ENCODE measurements at places on chromosomes 5 and 9.

GRCh38 chr9:134722120-134722701, 80.6 kb downstream of the COL5A1 start:
- DNase-seq: no peak

GRCh38 chr5:179255527-179256327, 89.5 kb downstream of the ADAMTS2 start:
- DNase-seq: no peak

DNA sequence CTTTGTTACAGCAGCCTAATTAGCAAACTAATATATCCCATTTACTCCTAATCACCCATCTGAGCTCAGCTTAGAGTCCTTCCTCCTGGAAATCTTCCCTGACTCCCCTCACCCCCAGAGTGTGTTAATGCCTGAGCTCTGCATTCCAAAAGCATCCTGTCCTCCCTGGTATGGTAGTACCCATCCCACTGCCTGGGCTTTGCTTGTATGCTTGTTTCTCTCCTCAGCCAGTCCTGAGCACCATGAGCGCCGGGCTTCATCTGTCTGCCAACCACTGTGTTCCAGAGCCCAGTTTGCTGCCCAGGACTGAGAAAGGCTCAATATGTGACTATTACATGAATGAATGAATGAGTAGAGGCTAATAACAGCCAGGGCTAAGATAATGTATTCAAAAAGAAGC, 272.4 kb downstream of the CDK5RAP2 start:
- no peak for DNase-seq

- no peak for DNase-seq
Observed at GRCh38 chr9:127971357-127972235, 9.2 kb downstream of the EEIG1 start.

- DNase-seq: no peak
Observed at GRCh38 chr5:173247041-173247440, 12.0 kb upstream of the NKX2-5 start.

GRCh38 chr5:104913841-104914281, 1351.3 kb upstream of the NUDT12 start:
- DNase-seq: no peak

DNA sequence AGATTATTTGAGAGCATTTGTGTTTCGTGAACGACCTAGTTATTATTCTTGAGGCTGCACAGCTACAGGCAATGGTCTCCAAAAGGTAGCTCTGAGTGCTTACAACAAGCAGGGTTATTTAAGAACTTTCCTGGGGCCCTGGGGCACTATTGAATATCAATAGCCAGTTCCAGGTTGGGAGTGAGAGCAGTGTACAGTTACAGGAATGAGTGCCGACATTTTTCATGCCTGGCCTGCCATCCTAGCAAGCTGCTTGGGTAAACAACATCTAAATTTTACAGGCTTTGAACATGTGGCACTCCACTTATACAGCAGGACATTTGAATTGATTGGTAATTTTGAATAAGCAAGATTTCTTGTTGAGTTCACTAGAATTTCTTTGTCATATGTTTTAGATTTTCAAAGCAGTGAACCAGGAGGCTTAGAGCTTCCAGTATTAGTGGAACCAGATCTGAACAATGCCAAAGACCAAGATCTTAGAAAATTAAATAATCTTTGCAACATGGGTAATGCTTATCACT, 171.9 kb upstream of the GDNF start:
- no peak for DNase-seq

DNA sequence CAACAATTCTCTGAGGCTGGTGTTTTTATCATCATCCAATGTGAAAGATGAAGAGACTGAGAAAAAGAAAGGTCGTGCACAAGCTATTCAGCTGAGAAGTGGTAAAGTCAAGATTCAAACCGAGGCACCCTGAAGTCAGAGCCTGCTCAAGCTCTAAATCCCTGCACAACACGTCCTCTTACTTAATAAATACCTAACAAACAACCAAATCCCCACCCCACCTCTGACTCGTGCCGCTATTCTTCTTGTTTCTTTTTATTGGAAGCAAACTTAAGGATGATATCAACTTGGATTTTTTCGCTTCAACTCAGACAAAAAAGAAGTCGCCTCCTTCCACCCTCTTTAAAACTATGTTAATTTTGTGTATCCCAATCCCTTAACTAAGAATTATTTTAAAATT, 140.2 kb downstream of the CEP120 start:
- DNase-seq: no peak

- DNase-seq: no peak
Observed at GRCh38 chr5:16260000-16260399, 80.4 kb upstream of the MARCHF11 start.

DNA sequence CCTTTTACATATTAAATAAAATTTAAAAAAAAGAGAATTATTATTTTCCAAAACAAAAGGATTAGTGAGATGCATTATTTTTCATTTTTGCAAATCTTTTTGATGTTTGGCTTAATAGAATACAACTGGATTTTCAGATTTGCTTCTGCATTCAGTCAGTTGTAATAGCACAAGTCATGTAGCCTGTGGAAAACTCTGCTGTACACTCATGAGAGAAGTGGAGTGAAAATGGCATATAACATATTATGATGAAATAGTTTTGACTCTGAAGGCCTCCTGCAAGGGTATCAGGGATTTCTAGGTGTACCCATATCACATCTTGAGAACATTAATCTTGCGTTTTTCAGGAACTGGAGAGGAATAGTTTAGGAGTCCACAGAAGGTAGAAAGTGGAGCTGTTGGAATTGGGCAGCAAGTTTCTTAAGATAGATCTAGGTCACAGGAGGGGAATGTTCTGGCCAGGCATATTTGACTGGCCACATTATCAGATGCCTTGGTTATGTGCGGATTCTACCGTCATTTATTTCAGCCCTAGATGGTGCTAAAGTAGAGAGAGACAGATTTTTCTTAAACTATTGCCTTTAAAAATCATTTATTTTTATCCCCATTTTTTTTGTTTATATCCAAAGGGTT, 16.4 kb downstream of the LNPEP start:
- DNase-seq: no peak

DNA sequence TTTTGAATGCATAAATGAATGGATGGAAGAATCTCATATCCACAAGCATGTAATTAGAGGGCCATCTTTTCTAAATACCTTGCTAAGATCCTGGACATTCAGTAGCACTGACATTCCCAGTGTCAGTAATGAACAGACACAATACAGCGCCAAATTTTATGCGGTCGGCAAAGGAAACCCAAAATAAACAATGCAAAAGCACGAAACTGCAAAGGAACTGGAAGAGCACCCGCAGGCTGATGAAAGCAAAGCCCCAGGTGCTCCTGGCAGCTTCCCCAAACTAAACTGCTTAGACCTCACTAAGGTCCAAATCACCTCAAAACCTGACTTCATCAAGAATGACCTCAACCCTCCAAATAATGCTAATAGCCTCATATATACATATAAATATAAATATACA, 102.0 kb downstream of the GPR21 start:
- no peak for DNase-seq

DNA sequence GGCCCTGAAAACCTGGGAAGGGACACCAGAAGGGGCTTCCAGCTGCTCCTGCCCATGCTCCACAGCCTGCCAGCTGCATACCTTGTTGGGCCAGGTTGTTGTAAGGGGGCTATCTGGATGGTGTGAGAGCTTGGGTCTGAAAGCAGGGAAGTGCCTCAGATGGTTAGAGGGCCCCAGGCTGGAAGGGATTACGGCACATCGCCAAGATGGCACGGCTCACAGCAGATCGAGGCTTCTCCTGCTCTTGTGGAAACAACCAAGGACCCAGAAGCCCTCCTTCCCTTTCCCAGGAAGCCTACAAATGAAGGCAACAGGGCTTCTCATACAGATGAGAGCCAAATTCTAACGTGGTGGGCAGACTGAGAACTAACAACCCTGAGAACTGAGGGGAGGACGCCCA, 121.7 kb upstream of the ADCY2 start:
- DNase-seq: no peak

DNA sequence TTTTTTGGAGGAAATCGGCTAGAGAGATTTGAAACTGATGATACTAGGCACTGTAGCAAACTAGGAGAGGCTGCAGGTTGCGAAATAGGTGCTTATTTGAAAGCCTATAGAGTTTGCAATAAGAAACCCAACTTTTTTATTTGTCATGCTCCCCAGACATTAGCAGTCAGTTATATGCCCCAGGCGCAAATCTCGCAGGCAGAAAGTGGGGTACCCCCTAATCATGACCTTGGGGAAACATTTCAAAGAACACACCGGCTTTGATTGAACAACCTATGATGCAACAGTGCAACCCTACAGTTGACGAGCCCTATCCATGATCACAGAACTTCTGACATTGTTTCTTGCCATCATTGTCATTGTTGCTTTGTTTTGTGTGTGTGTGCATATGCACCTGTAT, 510.5 kb downstream of the RAB3C start:
- DNase-seq: no peak

GRCh38 chr5:59092758-59093157, 509.9 kb downstream of the RAB3C start:
- no peak for DNase-seq

DNA sequence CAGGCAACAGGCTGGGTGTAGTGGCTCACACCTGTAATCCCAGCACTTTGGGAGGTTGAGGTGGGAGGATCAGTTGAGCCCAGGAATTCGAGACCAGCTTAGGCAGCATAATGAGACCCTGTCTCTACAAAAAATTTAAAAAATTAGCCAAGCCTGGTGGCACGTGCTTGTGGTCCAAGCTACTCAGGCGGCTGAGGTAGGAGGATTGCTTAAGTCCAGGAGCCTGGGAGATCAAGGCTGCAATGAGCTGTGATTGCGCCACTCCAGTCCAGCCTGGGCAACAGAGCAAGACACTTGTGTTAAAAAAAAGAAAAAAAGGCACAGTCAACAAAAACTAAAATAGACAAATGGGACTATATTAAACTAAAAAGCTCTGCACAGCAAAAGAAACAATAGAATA, 29.3 kb downstream of the ATP6V0E1 start:
- no peak for DNase-seq

DNA sequence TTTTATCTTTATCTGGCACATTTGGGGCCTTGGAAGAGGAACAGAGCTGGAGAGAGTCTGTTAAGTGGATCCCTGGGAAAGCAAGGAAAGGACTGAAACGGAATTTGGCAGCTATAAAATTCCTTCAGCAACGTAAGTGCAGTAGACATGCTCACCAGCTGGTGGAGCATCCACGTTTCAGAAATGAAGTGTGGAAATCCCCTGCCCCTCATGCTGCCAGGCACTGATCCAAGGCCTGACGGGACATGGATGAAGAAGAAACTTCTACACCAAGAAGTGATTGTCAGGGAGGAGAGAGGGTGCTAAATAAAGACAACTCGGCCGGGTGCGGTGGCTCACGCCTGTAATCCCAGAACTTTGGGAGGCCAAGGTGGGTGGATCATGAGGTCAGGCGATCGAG, 209.3 kb downstream of the ROR2 start:
- DNase-seq: peak; percentile 68

DNA sequence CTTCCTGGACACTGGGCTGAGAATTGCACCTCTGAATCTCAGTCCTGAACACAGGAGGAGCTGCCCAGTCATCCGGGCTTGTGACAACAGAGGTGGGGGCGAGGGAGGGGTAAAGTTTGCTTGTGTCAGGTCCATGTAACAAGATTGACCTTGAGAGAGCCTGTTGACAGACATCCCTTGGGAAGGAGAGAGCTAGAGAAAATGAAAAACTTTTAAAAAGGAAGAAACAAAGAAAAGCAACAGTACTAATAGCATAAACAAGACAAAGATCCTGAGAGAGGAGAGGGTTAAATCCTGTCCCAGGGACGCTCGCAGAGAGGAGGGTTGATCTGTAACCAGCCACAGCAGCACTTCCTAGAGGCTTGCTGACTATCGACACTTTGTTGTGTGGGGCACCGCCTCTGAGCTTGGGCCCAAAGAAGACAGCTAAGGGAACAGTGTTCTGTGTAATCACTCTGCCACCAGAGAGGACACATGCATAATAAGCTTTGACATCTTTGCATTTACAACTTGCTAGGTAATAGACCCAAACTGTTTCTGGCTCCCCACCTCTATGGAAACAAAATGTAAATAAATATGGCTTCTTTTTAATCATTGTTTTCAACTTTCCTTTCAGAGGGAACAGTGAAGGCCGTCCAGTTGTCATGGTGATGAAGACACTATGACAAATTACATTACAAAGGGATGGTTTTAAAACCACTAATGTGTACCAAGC, 363.7 kb downstream of the CSNK1G3 start:
- no peak for DNase-seq

DNA sequence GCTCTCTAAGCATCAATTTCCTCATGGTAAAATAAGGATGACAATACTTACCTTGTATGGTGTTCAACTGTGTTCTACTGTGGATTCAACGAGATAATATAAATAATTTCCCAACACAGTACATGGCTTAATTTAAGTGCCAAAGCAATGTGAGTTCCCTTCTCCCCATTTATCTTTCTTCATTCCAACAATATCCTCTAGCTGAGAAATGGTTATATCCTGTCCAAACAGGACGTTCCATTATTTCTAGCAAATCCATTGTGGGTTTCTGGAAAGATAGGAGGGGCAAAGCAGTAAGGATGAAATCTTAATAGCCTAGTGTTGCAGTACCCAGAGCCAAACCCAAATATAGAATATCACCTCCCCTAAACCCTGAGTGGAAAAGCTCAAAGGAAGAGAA, 22.0 kb downstream of the ABCA1 start:
- no peak for DNase-seq

DNA sequence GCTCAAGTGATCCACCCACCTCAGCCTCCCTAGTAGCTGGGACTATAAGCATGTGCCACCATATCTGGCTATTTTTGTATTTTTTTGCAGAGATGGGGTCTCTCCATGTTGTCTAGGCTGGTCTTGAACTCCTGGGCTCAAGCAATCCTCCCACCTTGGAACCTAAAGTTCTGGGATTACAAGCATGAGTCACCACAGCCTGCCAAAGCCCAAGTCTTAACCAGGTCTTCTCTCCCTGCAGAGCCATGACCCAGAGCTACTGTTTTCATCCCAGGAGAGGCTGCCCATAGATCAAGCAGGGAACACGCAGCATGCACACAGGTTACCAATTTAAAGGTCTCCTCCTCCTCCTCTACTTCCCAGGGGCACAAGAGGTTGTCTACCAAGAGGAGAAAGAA, 29.7 kb downstream of the PCDHGC5 start:
- no peak for DNase-seq

DNA sequence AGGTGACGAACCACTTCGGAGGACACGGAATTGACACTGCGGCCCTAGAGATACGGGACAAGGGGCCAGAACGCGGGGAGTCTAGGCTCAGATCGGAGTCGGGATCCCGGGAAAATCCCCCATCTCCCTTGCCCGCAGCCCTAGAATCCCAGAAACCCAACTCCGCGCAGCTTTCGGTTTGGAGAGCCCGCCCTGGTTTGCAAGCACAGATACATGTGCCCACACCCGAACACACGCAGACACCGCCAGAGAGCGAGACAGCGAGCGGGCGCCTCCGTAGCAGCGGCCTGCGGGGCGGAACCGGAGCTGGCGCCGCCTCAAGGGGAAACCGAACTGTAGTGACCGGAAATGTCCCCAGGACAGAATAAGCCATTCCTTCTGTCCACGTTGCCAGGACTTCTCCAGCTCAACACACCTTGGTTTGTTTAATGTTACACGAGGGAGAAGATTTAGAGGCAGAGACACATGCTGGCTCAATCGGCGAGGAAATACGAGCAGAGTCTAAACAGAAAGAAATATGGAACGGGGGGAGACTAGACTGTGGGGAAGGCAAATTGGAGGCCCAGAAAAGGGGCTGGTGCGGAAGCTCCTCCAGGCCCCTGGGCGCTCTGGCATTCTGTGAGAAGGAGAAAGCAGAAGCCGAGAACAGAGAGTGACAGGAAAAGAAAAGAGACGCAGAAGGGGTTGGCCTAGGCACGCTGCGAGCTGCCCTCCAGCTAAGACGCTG, 2.9 kb upstream of the PAX5 start:
- DNase-seq: no peak

- DNase-seq: no peak
Observed at GRCh38 chr5:99441235-99441634, 512.4 kb upstream of the CHD1 start.

- no peak for DNase-seq
Observed at GRCh38 chr5:97167435-97167834, 15.6 kb downstream of the RIOK2 start.
